Activated T-helper 1 cell treated with Interleukin-2 at 50 U/mL for 16 hours (primary cell): ENCODE measurements at places on chromosomes 3 and 15.
A peak's percentile ranks its signal among the peaks of the same experiment; 100 is the strongest.

DNA sequence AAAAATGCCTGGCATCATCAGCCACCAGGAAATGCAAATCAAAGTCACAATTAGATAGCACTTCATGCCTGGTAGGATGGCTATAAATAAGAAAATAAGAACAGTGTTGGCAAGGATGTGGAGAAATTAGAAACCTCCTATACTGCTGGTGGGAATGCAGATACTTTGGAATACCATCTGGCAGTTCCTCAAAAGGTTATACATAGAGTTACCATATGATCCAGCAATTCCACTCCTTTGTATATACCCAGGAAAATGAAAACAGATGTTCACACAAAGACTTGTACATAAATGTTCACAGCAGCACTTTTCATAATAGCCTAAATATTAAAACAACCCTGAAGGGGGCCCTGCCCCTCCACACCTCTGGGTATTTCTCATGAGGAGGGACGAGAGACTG lies 13.7 kb downstream of the ACSBG1 start:
- no peak for DNase-seq

DNA sequence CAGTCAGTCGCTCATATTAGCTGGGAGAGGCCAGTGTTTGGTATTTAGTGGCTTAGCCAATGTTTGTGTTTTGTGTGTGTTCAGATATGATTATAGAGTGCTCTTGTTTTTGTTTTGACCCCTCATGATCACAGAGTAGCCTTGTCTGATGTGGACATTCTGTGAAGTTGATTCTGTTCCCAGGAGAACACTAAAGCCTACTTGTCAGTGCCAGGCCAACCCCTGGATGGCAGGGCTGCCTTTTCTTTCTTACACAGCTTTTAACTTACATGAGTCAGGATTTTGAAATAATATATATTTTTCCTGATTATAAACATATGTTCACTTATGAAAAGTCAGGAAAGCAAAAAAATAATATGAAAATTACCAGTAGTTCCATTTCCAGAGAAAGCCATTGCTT lies 11.9 kb downstream of the CFAP161 start:
- DNase-seq = no peak

GRCh38 chr3:72245183-72245811 lies 460.3 kb upstream of the PROK2 start:
- DNase-seq = no peak

GRCh38 chr3:196341137-196341536 lies 2.9 kb upstream of the TM4SF19 start:
- no peak for DNase-seq

DNA sequence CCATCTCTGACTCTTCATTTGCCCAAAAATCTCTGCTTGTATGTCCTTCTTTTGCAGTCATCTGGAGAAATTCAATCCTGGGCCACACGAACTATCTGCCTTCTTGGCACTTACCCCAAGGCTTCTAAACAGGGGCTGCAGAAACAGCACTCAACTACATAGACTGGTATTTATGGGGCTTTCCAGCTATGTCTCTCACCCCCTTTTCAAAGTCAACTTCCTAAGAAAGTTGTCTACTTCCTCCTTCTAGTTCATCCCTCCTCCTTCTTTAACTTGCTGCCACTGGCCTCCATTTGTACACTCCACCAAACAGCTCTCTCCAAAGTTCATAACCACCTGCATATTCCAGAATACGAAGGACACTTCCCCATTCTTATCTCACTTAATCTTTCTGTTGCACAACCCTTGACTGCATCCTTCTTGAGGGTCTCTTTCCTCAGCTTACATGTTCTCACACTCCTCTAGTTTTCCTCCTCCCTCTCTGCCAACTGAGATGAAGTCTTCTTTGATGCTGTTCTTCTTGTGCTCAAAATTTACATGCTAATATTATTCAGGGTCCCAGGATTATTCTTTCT lies 55.2 kb downstream of the PLD1 start:
- DNase-seq = no peak

- DNase-seq = no peak
These were observed 365.3 kb upstream of the KCNMB2 start for GRCh38 chr3:178170698-178171535.

GRCh38 chr15:62832231-62832630 lies 210.3 kb upstream of the TPM1 start:
- no peak for DNase-seq

- peak; percentile 32 for DNase-seq
These were observed 615 bp downstream of the VPS18 start for GRCh38 chr15:40894681-40895448.

DNA sequence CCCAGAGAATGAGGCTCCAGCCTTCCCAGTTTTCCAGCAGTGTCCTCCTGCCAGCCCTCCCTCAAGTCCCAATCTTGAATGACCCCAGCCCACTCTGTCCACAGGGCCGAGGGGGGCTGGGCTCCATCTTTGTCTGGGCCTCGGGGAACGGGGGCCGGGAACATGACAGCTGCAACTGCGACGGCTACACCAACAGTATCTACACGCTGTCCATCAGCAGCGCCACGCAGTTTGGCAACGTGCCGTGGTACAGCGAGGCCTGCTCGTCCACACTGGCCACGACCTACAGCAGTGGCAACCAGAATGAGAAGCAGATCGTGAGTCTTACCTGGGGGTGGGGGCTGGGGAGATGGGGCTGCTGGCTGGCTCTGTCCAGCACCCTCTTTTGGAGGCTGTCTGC lies 5.6 kb upstream of the FES start:
- DNase-seq = no peak

GRCh38 chr3:73448761-73449301 lies 175.9 kb downstream of the PDZRN3 start:
- DNase-seq = no peak

DNA sequence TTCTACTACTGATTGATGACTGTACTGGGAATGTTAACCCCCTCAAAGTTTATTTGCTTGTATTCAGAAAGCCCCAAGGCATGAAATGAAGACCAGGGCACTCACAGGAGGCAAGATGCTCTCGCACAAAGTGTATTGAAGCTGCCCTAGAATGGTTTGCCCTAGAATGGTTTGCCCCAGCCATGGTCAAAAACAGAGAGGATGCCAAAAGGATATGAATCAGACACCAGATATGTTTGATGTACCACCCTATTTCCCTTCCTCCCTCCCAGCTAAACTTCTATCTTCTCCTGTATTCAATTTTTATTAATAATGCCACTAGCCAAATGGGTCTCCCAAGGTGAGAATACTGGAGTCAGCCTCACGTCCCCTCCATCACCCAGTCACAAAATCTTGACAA lies 101.3 kb downstream of the TMCO5A start:
- no peak for DNase-seq

GRCh38 chr3:13451301-13451673 lies 28.8 kb upstream of the HDAC11 start:
- DNase-seq = no peak

GRCh38 chr3:27976933-27977332 lies 254.8 kb upstream of the EOMES start:
- DNase-seq = no peak

GRCh38 chr15:101533371-101534140 lies 44.0 kb upstream of the PCSK6 start:
- no peak for DNase-seq

- no peak for DNase-seq
These were observed 563.5 kb downstream of the PDCD6IP start for GRCh38 chr3:34361921-34362320.

- no peak for DNase-seq
These were observed 141.6 kb upstream of the ARHGEF26 start for GRCh38 chr3:153979418-153980251.

DNA sequence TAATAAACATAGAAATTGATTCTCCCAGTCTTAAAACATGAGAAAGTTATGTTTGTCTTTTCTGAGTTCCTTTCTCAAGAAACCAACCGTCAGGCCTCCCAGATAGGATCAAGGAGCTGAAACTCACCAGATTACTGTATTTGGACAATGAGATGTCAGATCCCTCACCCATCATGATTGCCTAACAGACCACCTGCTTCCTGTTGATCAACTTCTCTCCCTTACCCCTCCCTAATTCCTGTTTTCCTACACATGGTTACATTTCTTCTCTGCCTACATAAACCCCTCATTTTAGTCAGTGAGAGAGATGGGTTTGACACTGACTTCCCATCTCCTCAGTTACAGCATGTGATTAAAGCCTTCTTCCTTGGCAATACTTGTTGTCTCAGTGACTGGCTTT lies 917.5 kb downstream of the FHIT start:
- DNase-seq = no peak

DNA sequence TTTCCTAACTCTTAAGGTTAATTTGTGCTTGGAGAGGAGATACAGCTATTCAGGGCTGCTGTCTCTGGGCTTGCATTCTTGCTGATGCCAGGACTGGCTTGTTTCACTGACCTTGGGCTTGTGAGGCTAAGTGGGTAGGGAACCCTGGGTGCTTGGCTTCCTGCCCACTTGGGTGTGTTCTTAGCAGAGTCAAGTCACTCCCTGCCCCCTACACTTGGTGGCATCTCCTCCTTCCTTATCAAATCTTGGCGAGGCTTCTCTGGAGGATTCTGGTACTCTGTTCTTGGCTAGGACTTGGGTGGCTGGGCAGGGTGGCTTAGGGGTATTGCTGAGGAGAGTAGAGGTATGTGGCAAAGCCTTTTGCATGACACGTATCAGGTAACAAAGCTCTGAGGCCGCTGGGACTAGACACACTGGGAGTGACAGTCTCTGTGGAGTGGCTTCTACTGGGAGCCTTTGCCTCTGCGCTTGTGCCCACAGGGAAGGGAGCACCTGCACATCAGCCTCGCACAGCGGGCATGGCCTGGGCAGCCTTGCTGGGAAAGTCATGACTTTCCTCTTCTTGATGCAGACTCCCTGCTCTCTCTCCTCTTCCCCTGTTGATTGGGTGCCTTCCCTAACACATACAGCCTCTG lies 41.8 kb downstream of the CHCHD6 start:
- no peak for DNase-seq

GRCh38 chr3:186413615-186414415 lies 51.8 kb upstream of the DGKG start:
- no peak for DNase-seq

- DNase-seq = no peak
These were observed 1.1 kb upstream of the SETD5 start for GRCh38 chr3:9396301-9396631.

DNA sequence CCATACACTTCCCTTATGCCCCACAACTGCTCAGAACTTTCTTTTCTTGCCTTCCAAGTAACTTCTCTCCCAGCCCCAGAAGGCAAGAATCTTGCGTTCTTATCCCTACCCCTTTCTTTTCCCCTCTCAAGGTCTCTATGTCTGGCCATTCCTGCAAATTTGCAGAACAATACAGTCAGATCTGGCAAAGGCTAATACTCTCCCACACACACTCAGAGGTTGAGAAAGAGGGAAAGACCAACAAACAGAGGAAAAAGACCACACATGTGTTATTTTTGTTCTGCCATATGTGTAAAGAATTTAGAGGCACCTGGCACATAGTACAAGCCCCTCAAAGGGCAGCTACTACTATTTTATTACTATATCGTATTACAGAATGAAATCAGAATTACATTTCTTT lies 25.7 kb downstream of the GJD2 start:
- no peak for DNase-seq

- no peak for DNase-seq
These were observed 52.8 kb downstream of the CDIN1 start for GRCh38 chr15:36632226-36632625.

GRCh38 chr3:61569856-61570580 lies 8.6 kb downstream of the PTPRG start:
- no peak for DNase-seq

DNA sequence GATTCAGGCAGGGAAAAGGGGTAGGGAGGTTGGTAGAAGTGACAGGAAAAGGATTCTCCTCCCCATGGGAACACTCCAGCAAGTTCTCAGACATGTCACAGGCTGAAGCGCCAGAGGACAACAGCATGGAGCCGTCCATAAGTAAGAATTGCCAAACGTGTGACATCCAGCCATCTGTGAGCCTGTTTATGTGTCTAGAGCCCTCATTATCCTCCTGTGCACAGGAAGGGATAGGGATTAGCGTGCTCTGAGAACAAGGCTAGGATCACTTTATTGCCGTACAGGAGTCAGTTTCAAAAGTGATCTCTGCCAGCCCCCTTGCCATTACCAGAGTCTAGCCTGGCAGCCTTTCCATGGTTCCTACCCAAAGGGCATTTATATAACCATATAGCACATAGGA lies 549.5 kb downstream of the NTRK3 start:
- no peak for DNase-seq

DNA sequence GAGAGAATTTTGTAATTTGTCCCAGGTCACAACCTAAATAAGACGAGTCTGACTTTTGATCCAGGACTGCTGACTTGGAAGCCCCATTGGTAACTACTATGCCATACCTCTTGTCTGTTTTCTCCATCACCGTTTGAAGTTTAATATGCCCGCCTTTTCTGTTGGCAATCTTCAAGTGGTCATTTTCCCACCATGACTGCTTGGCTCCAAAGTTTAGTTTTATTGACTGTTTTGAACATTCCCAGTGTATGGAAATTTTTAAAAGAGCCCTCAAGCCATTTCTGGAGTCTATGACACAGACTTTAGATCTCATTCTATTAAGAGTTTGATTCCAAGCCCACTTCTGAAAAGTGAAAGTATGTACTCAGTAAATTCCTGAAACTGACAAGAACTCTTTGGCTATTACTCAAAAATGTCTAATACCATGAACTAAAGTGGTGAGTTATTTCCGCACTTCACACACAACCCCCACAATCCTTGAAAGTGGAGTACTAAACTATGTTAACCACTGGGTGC lies 136.7 kb upstream of the ADAMTS9 start:
- DNase-seq = no peak

- DNase-seq = no peak
These were observed 18.6 kb downstream of the SAMD7 start for GRCh38 chr3:169929830-169930519.

- DNase-seq = no peak
These were observed 62.7 kb upstream of the ITGA11 start for GRCh38 chr15:68494573-68495110.

- DNase-seq = no peak
These were observed 47.8 kb downstream of the OIP5 start for GRCh38 chr15:41284427-41285177.

DNA sequence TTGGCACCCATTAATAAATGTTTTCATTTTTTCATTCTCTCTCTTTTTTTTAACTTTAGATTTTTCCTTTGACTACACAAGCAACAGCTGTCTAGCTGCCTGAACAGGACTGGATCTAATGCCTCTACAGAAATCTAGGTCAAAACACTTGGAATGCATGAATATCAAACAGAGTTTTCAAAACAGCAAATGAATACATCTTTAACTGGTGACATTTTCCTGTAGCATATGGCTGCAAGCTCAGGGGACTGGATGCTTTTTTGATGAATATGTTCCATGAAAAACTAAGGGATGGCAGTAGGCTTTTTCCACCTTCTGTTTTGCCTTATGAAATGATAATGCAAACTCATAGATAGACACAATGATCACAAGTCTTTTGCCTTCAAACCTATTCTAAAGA lies 661.7 kb downstream of the MCTP2 start:
- no peak for DNase-seq

GRCh38 chr3:37395286-37395685 lies 220.9 kb upstream of the LRRFIP2 start:
- no peak for DNase-seq

GRCh38 chr3:153137626-153138025 lies 24.4 kb upstream of the RAP2B start:
- no peak for DNase-seq

GRCh38 chr15:83837945-83838571 lies 184.1 kb downstream of the ADAMTSL3 start:
- no peak for DNase-seq

- no peak for DNase-seq
These were observed 418.7 kb upstream of the CNTN6 start for GRCh38 chr3:674116-674515.
